ENCODE measurements at places on chromosomes 1 and 21. TPM values are rescaled to one million over a fixed set of nuclear protein-coding genes. Genes with fewer than 3 reads are reported as not detected.

- no peak for DNase-seq
Measured at GRCh38 chr1:33446590-33446989, 15.7 kb upstream of the PHC2 start.

GRCh38 chr1:96472471-96472870 is 249.1 kb upstream of the PTBP2 start:
- DNase-seq = no peak

GRCh38 chr21:37908691-37909090 is 7.6 kb downstream of the KCNJ6 start:
- no peak for DNase-seq

KDF1 gene
- total RNA-seq = 2.9 TPM

PLA2G2C gene
- total RNA-seq = not detected

GRCh38 chr1:16070640-16071355 is 2.7 kb downstream of the FAM131C start:
- DNase-seq = no peak

DNA sequence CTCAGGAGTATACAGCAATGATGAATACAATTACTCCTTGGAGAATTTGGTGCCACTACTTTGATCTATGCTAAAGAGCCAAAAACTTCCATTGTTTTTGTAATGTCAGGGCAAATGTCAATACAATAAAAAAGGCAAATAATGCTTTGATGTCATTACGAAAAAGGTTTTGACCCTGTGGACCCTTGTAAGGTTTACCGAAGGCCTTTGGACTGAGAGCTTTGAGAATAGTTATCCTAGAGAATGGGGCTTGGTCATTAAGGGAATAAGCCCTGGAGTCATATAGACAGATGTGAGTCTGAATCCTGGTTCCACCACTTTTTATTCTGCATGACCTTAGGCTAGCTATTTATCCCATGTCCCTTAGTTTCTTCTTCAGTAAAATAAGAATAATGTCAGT is 27.5 kb downstream of the CEP170 start:
- no peak for DNase-seq

GRCh38 chr1:225453797-225454648 is 26.2 kb upstream of the LBR start:
- no peak for DNase-seq
